ENCODE measurements at places on chromosomes 6 and 20. TPM values are rescaled to one million over a fixed set of nuclear protein-coding genes. Genes with fewer than 3 reads are reported as not detected.

B3GAT2 gene
- not detected for total RNA-seq

- no peak for DNase-seq
Observed at GRCh38 chr6:168650671-168651111, 209.7 kb downstream of the SMOC2 start.

ZNF831 gene
- total RNA-seq = 11.9 TPM

GRCh38 chr20:20547221-20547875, 165.1 kb downstream of the RALGAPA2 start:
- peak; percentile 12 for DNase-seq

DNA sequence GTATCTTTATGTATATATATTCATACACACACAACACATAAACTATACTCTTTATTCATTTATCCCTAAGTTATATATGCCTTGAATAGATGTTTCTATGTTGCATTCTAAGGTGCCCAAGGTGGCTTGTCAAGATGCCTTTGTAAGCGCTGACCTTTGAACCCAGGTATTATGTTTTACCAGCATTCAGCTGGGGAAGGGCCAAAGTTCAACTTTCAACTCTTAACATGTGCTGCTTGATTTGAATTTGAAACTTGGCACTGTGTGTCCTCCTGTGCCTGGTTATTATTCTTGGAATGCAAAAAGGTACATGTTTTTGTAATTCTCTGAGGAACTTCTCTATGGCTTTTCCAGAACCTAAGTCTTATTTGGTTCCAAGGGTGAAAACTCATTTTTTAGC, 146.5 kb downstream of the EDN1 start:
- DNase-seq = no peak

GRCh38 chr6:46134216-46134615, 4.4 kb downstream of the ENPP4 start:
- DNase-seq = no peak

ZNF341 gene
- 4.3 TPM for total RNA-seq

- no peak for DNase-seq
Observed at GRCh38 chr6:125279961-125280360, 21.8 kb downstream of the HDDC2 start.

DNA sequence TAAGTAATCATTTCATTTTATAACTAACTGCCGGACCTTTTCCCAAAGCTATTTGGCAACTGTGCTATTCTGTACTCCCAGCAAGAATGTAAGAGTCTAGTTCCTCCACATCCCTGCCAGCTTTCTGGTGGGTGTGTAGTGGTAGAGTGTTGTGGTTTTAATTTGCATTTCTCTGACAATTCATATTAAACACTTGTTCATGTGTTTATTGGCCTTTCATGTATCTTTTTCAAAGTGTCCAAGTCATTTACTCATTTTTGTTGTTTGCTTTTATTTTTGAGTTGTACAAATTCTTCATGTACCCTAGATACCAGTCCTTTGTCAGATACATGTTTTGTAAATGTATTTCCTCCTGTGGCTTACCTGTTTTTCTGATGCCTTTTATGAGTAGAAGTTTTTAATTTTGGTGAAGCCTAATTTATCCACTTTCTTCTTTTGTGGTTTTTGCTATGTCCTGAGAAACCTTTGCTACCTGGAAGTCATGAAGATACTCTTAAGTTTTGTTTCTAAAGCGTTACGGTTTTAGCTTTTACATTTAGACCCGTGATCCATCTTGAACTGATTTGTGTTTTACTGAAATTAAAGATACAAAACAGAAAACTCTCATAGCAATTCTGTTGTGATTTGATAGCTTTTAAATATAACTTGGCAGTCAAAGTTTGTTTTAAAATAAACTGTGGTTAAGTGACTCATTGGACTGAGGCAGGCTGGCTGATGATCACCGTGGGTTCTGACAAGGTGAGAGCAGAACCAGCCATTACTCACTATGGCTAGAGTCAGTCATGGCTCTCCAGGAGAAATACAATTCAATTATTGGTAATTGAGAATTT, 8.0 kb downstream of the MYLIP start:
- peak; percentile 71 for DNase-seq

DNA sequence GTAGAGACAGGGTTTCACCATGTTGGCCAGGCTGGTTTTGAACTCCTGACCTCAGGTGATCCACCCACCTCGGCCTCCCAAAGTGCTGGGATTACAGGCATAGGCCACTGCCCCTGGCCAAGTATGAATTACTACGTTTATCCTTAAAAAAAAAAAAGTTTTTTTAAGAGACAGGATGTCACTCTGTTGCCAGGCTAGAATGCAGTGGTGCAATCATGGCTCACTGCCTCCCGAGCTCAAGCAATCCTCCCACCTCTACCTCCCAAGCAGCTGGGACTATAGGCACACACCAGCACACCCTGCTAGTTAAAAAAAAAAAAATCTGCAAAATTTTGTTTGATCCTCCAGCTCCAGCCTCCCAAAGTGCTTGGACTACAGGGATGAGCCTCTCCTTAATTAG, 23.1 kb downstream of the IYD start:
- no peak for DNase-seq

DNA sequence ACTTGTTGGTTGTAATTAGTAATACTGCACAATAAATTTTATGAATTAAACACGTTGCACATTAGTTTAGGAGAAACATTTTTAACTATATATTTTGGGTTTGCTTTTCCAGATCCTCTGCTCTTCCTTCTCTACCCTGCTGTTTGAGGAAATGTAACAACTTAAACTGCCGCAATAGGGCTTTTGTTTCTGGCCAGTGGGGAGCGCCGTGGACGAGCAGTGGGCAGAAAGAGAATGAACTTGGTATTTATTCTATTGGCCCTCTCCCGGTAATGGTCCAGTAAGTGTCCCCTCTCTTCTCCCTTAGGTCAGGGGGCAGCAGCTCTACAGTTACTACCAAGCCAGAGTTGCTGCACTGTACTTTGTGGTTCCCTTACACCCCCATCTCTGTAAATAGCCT, 35.2 kb upstream of the EPHA7 start:
- DNase-seq = no peak

DNA sequence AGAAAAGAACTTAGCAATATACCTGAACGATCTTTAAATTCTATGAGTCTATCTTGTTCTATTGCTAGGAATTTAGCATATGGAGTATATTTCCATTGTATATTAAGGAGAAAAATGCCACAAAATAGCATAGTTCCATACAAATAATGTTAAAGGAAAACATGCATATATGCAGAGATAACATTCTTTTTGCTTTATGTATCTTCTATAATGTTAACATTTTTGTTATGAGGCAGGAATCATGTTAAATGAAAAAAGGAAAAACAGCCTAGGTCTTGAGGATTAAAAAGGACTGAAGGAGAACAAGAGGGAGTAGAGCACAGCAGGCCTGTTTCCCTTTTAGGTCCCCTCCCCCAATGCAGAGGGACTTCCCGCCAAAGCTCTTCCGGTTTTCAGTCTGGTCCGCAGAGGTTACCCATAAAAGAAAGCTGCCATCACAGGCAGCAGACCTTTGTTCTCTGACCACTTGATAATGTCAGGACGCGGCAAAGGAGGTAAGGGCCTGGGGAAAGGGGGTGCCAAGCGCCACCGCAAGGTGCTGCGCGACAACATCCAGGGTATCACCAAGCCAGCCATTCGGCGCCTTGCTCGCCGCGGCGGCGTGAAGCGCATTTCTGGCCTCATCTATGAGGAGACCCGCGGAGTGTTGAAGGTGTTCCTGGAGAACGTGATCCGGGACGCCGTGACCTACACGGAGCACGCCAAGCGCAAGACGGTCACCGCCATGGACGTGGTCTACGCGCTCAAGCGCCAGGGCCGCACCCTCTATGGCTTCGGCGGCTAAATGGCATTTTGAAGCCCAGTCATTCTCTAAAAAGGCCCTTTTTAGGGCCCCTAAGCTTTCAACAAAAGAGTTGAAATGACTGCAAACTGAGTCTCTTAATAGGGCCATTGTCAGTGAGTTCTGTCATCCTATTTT, 108.4 kb upstream of the PRSS16 start:
- peak; percentile 83 for DNase-seq

GRCh38 chr6:135319819-135320218, 138.7 kb downstream of the MYB start:
- no peak for DNase-seq

ENPP5 gene
- total RNA-seq = 0.68 TPM

DEFB124 gene
- not detected for total RNA-seq
